ENCODE measurements at places on chromosomes 3 and 15.

DNA sequence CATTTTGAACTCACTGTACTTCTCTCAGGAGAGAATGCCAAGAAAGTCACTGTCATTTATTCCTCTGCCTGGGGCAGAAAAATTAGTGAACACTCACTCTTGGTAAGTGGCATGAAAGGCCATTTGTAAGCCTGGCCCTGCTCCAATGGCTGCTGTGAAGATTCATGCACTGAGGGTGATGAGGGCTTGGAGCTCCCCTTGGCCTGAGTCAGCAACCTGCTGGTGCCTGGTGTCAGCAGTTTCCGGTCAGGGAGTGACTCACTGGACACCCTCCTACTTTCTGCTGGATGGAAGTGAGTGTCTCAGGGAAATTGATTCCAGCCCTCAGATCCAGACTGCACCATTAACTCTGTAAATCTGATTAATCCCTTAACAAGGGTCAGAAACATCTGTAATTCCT is 37.6 kb downstream of the TRA2B start:
- DNase-seq, result no peak

GRCh38 chr3:189580190-189580589 is 51.0 kb upstream of the TP63 start:
- DNase-seq, result no peak

- no peak for DNase-seq
Observed at GRCh38 chr15:77497110-77497737, 76.5 kb downstream of the HMG20A start.

DNA sequence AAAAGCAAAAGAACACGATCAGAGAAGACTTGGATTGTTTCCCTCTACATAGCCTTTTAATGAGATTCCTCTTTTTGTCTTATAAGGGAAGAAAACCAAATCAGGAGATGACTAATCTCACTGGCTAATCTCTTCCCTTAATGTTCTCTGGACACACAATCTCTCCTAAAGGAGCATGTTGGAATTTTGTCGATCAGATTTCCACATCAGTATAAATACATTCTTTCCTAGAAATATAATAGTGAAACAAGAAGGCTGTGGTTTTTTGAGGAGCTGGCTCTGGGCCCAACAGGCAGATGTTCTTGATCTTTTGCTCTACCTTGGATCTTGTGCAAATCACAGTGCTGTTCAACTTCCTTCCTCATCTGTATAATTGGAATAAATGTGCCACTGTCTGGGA is 94.0 kb downstream of the GTPBP8 start:
- DNase-seq, result no peak

GRCh38 chr3:130841357-130841756 is 52.5 kb upstream of the ATP2C1 start:
- no peak for DNase-seq

- DNase-seq, result no peak
Observed at GRCh38 chr15:46034755-46035154, 399.9 kb downstream of the SQOR start.

DNA sequence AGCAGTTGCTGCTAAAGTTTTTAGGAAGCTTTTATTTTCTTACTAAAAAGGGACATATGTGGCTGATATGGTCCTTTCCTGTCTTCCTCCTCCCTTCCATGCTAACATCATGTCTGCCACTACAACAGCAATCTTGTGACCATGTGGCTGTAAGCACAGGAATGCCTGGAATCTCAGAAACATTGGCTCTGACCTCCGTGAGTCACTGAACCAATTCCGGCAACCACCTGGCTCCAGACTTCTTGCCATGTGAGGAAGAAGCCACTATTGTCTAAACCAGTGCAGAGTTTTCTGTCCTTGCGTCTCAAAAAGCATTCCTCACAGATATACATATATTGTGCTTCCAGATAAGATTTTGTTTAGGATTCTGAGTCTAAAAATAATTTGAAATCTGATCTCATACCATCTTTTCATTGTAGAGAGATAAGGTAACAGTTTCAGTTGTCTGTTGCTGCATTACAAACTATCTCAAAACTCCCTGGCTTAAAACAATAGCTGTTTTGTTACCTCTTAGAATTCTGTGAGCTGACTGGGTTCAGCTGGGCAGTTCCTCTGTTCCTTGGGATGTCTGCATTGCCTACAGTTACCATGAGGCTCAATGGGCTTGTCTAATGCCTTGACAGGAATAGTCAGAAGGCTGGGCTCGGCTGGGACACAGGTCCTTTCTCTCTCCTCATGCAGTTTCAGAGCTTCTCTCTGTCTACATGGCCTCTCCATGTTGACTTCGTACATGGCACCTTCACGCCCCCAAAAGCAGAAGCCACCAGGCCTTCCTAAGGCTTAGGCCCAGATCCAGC is 77.3 kb upstream of the MAGI1 start:
- DNase-seq, result no peak

GRCh38 chr3:186937017-186937875 is 6.9 kb downstream of the ST6GAL1 start:
- no peak for DNase-seq

GRCh38 chr3:128610451-128611070 is 40.1 kb downstream of the RPN1 start:
- no peak for DNase-seq

DNA sequence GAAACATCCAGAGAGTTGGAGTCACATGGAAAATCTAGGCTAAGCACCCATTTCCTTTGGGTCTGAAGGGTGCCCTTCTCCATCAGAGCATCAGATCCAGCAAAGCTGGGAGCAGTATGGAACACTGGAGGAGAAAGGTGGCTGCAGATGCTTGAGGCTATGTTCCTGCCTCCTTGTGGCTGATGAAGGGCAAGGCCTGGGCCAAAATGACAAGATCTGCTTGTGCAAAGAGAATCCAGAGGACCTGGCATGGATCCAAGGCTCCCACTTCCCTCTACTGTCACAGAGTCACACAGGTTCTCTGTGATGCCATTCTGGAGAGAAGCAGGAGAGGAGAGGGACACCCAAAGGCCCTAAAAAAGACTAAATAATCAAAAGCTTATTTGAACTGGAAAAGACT is 9.2 kb upstream of the ATP8B4 start:
- DNase-seq, result no peak
